ENCODE measurements at places on chromosomes 12 and 14. TPM values are rescaled to one million over a fixed set of nuclear protein-coding genes. Genes with fewer than 3 reads are reported as not detected.

GRCh38 chr12:130145731-130146130, 16.5 kb upstream of the FZD10 start:
- no peak overlapping the region for H3K4me3 ChIP-seq
- no peak for DNase-seq
- H3K36me3 ChIP-seq: no peaks in the 10 kb centered on the region
- H3K27ac ChIP-seq: no peak overlapping the region
- H3K27me3 ChIP-seq: no peaks in the 10 kb centered on the region

- DNase-seq: no peak
- H3K4me3 ChIP-seq: peak overlapping the region; percentile 15
- H3K27me3 ChIP-seq: no peaks in the 10 kb centered on the region
- peaks cover 58% of the 10 kb centered on the region for H3K4me1 ChIP-seq
- no peaks in the 10 kb centered on the region for H3K36me3 ChIP-seq
Observed at GRCh38 chr12:6093764-6094163, 30.7 kb downstream of the VWF start.

- no peak for DNase-seq
- H3K36me3 ChIP-seq: no peaks in the 10 kb centered on the region
- H3K27me3 ChIP-seq: no peaks in the 10 kb centered on the region
- H3K4me3 ChIP-seq: no peak overlapping the region
- H3K4me1 ChIP-seq: no peaks in the 10 kb centered on the region
Observed at GRCh38 chr14:89332031-89332430, 85.0 kb downstream of the FOXN3 start.

DNA sequence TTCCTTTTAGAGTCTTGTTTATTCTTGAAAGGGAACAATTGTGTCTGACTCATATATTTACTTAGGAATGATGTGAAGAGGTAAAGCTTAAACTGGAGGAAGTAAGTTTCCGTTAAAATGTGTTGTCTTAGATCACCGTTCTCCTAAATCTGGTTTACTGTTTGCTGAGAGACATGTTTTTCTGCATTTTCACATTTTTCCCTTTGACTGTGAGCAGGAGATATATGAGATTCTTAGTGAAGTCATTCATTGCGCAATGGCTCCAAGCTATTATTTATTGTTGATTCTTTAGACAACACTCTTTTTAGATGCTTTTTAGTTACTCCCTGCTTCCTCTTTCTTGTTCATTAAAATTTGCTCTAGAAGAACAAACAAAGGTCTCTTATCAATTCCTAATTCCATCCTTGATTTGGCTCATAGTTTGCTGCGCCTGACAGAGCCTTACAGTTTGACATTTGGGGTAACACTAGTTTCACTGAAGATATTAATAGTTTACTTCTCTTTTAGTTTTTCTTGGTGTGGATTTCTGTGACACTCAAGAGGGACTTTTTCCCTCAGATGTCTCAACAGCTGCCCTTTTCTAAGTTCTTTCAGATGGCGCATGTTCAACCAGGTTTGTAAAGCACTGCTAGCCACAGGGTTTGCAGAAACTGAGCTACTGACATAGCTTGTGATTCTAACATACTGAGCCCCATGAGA, 11.4 kb downstream of the CLECL1 start:
- peaks cover 50% of the 10 kb centered on the region for H3K27me3 ChIP-seq
- no peaks in the 10 kb centered on the region for H3K4me1 ChIP-seq
- DNase-seq: no peak
- no peak overlapping the region for H3K4me3 ChIP-seq
- H3K36me3 ChIP-seq: no peaks in the 10 kb centered on the region

Gene NTN4
- total RNA-seq: 4.3 TPM

Gene TMPRSS12
- not detected for total RNA-seq

Gene KRT80
- total RNA-seq: 8.8 TPM
